Left kidney (tissue), 8 donors: ENCODE measurements at places on chromosomes 5 and 9.

DNA sequence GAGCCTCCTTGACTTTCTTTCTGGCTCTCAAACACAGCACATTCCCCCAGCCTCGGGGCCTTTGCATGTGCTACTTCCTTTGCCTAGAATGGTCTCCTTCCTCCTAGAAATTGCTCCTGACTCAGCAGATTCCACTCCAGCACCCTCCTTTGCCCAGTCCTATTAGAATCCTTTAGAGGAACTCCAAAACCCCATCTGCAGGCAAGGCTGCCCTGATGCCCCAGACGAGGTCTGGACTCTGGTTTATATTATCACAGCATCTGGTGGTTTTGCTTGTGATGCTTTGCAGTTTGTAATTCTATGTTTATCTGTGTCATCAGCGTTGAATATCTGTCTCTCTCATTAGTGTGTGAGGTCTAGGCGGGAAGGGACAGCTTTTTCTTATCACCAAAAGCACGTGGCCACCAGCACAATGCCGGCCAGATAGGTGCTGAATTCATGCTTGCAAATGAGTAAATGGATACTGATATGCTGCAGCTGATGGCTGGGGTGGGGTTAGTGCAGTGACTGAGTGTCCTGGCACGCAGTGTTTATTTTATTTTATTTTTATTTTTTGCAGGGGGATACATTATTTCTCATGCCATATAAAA, 30.0 kb upstream of the ANKH start:
- no peak for DNase-seq

DNA sequence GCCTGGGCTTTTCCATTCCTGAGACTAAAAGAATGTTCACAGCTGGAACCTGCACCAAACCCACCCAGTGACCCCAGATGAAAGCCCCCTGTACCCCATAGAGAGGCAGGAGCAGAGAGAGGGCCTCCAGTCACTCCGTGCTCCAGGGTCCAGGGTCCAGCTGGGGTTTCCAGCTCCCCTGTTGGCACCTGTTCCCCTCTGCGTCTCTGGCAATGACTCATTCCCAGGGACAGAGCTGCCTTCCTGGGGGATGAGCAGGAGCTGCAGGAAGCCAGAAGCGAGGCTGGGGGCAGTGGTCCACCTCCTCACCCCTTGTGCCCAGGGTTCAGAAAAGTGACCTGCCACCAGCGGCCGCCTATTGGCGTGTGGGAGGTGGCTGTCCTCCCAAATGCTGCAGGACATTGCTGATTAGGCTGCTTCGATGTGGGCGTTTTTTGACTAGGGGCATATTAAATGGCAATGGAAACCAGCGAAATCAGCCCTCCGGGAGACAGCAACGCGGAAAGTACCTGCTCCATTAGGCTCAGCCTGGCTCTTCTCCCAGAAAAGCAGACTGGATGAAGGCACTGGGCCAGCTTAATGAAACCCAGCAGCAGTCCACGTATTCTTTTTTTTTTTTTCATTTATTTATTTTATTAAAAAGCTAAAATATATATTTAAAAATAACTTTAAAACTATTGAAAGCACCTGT, 97.4 kb downstream of the DAP start:
- no peak for DNase-seq

- DNase-seq: no peak
Observed at GRCh38 chr9:125549465-125549871, 157.5 kb downstream of the MAPKAP1 start.

GRCh38 chr9:101718192-101718591, 20.3 kb downstream of the GRIN3A start:
- no peak for DNase-seq

DNA sequence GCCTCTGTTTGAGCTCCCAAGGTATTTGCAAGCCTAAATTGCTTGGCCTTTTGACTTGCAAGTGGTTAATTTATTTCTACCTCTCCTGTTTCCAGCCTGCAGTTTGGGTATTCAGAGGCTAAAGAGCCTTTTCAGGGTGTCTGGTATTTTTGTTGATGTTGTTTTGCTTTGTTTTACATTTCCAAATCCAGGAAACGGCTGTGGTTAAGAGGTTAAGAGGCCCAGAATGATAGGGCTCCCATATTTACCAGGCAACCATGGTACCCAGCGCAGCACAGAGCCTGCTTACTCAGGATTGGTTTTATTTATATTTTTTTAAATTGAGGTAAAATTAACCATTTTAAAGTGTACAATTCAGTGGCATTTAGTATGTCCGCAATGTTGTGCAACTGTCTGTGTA, 92.1 kb downstream of the PDZD2 start:
- DNase-seq: no peak

DNA sequence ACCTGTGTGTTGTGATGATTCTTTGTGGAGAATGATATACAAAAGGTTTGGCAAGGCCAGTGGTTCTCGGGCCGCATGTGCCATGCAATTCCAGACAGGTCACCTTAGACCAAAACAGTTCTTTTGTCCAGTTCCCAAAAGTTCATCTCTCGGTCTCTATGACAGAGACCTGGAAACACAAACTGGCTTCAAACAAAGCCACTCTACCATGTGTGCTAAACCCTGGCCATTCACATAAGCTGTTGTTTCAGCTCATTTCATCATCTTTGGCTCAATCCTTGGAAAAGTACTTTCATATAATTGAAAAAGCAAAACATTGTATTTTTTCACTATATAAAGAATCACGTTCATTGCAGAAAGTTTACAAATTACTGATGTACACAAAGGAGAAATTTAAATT, 210.5 kb upstream of the SEMA6A start:
- DNase-seq: no peak
